ENCODE measurements at places on chromosomes 4 and X.

DNA sequence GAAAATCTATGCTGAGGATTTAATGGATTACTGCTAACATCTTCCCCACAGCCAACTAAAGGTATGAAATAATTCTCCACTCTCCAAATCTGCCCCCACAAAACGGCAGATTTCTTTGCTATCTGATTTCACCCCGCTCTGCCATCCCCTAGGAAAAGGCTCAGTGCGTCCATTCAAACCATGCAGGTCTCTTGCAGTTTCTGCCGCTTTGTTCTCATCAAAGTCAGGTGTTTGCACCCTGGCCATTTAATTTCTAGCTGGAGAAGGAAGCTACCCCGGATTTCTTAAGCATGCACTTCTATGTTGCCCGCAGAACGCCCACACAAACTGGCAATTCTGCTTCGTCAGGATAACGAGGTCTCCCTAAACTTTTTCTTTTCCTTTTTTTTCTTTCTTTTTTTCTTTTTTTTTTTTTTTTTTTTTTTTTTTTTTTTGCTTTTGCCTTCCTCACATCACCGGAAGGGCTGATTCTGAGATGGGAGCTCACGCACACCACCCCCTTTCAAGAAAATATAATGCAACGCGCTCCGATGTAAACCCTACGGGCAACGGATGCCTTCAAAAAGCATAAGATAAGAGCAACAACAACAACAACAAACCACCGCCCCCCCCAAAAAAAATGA, 3.3 kb downstream of the NLGN4X start:
- no peaks in the 10 kb centered on the region for H3K36me3 ChIP-seq
- no peak for DNase-seq
- no peak overlapping the region for H3K4me3 ChIP-seq
- no peak overlapping the region for H3K27ac ChIP-seq
- H3K4me1 ChIP-seq, result peaks cover 18% of the 10 kb centered on the region

DNA sequence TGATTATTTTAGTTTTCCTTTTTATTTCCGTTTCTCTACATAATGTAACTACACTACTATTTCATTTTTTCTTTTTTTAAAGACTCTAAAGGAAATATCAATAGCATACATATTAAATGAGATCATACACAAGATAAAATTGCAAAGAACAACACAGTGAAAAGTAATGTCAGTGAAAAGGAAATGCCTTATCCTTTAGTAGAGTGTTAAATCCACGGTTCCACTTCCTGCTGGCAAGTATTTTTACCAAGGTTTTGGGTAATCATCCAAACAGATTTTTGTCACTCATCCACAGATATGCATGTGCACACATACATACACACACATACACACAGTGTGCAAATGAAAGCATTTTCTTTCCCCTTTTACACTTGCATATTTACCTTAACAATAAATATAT, 548.9 kb downstream of the PPP4R3C start:
- H3K27ac ChIP-seq, result no peak overlapping the region
- H3K4me3 ChIP-seq, result no peak overlapping the region
- H3K36me3 ChIP-seq, result no peaks in the 10 kb centered on the region
- no peaks in the 10 kb centered on the region for H3K4me1 ChIP-seq
- H3K27me3 ChIP-seq, result peaks cover 3% of the 10 kb centered on the region
- DNase-seq, result no peak

GRCh38 chr4:151988591-151988990, 227.8 kb upstream of the GATB start:
- no peaks in the 10 kb centered on the region for H3K36me3 ChIP-seq
- H3K27me3 ChIP-seq, result no peaks in the 10 kb centered on the region
- no peak overlapping the region for H3K27ac ChIP-seq
- no peak overlapping the region for H3K4me3 ChIP-seq
- DNase-seq, result no peak
- peaks cover under 1% of the 10 kb centered on the region for H3K4me1 ChIP-seq

GRCh38 chr4:123450393-123450792, 53.8 kb downstream of the SPRY1 start:
- H3K27ac ChIP-seq, result no peak overlapping the region
- DNase-seq, result no peak
- no peak overlapping the region for H3K4me3 ChIP-seq
- no peaks in the 10 kb centered on the region for H3K27me3 ChIP-seq
